Suppressor macrophage treated with lipopolysaccharide for 4 hours (primary cell): ENCODE measurements at places on chromosomes 16 and 17.
A peak's percentile ranks its signal among the peaks of the same experiment; 100 is the strongest.

GRCh38 chr17:61179380-61179806, 220.2 kb upstream of the TBX2 start:
- DNase-seq, result no peak

DNA sequence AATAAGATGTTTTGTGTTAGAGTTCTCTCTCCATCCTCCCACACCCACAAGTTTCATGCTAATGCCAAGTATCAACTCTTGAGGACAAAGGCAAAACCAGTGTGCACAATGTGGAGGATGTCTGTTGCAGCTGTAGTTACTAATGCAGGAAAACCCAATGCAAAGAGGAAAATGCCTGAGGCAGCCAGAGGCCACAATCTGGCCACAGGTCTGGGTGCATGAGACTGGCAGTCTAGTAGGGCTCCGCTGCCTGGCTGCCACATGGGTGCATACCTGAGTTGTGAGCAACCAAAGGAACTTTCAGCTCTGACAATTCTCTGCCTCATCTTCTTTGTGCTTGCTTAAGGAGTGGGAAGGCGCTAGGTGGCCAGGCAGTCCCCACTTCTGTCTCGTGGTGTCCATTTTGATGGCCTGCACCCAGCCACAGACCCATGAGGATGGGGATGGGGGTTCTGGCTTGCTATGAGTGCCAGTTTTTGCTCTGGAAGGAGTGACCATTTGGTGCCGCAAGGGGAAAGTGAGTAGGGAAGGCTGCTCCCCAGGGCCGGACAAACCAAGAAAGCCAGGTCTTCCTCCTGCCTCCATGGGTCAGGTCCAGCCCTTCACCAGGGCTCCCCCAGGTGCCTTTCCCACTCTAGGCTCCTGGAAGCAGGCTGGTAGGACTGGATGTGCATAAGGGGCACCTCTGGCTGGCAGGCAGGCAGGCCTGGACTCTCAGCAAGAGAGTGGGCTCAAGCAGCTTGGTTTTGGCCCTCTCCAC, 4.2 kb upstream of the GFOD2 start:
- DNase-seq, result no peak

DNA sequence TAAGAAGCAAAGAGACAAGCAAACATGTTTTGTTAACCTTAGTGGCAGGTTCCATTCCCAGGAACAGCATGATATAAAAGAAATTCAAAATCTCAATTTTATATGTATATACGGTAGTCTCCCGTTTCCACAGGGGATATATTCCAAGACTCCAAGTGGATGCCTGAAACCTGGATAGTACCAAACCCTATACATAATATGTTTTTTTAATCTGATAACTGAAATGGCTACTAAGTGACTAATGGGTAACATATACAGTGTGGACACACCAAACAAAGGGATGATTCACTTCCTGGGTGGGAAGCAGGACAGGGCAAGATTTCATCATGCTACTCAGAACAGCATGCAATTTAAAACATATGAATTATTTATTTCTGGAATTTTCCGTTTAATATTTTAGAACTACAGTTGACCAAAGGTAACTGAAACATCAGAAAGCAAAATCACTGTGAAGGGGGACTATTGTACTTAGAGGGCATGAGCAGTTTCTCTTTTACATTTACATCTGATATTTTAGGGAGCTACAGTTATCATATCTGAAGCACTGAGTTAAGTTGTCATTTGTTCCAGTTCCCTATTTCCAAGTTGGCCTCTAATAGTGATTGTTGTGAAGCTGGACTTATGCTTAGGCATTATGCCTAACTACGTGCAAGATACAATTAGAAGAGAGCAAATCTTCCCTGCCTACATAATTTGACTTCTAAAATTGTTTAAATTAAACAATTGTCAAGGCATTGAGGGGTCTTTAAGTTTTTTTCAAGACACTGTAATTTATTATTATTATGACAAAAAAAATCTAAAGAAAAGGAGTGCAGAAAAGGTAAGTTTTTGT, 34.1 kb upstream of the ABCA6 start:
- peak; percentile 79 for DNase-seq

- no peak for DNase-seq
Observed at GRCh38 chr17:45920083-45920482, 25.7 kb downstream of the MAPT start.

GRCh38 chr16:52953215-52953614, 99.5 kb downstream of the CHD9NB start:
- no peak for DNase-seq

DNA sequence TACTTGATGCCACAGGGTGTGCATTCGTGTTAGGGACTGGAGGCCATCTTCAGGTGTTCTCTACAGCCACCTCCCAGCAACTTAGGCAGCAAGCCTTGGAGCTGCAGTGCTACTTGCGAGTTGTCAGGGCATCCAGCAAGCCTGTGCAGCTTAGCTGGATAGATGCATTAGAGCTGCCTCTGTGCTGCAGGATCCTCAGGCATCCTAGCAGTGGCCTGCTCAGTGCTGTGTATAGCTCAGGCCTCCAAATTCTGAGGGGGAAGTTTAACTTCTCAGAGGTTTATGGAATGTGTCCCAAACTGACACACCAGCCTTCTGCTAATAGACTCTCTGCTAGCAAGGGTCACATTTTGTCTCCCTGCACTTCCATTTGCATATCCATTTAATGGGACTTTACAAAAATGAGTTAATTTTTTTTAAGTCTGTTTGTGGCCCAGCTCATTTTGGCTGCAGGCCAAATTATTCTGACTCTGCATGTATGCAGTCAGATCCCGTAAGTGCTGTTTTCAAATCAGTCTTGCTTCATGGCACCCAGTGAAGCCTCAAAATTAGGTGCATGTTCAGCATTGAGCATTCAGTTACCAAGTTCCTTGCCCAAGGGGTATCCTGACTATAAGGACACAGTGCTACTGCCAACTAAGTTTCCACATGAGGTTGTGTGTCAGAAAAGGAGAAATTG, 6.8 kb downstream of the GABARAPL2 start:
- no peak for DNase-seq

- no peak for DNase-seq
Observed at GRCh38 chr16:51305337-51305736, 154.3 kb upstream of the SALL1 start.

- no peak for DNase-seq
Observed at GRCh38 chr17:55873017-55873758, 122.3 kb downstream of the PCTP start.

DNA sequence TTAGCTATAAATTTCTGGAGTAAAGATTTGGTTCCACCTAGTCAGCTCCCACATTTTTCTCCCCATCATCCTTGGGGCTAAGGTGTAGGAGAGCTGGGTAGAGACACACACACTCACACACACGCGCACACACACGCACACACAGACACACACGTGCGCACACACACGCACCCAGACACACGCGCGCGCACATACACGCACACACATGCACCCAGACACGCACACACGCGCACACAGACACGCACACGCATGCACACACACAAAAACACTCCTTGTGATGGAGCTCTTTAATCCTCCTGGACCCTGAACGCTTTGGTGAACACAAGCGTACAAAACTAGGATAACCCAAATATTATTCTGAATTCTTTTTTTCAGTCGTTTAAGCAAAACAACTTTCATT, 253.6 kb downstream of the C16orf95 start:
- DNase-seq, result no peak
